Stimulated activated naive B cell treated with anti-CD40 and anti-IgM and Interleukin-4, amounts not matched to agents 10 μg/mL and 1 μg/mL and 100 μg/mL, for 72 hours (primary cell): ENCODE measurements at places on chromosomes 13 and 19.

- H3K27ac ChIP-seq, result peak overlapping the region; percentile 80
- no peak for DNase-seq
- no peaks in the 10 kb centered on the region for H3K27me3 ChIP-seq
- peaks cover 2% of the 10 kb centered on the region for H3K36me3 ChIP-seq
Measured at GRCh38 chr13:114161644-114162532, 17.2 kb upstream of the CFAP97D2 start.

DNA sequence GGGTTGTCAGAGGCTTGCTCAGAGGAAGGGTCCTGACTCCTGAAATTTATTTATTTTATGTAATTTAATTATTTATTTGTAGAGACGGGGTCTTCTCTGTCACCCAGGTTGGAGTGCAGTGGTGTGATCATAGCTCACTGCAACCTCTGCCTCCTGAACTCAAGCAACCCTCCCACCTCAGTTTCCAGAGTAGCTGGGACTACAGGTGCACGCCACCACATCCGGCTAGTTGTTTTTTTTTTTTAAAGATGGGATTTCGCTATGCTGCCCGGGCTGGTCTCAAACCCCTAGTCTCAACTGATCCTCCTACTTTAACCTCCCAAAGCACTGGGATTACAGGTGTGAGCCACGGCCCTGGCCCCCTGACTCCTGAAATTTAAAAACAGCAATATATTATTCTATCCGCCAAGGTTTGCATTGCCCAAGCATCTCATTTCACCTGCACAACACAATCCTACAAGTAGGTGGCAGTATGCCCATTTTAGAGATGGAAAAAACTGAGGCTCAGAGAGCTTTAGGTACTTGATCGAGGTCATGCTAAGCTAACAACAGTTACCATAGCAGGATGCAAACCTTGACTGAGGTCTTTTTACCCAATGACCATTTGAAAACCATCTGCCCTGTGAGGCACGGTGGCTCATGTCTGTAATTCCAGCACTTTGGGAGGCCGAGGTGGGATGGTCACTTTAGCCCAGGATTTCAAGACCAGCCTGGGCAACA lies 18.1 kb downstream of the ARHGEF18 start:
- DNase-seq, result peak; percentile 35
- H3K27me3 ChIP-seq, result no peaks in the 10 kb centered on the region
- peaks cover 7% of the 10 kb centered on the region for H3K36me3 ChIP-seq
- H3K27ac ChIP-seq, result peak overlapping the region; percentile 84

GRCh38 chr13:112101360-112101930 lies 34.5 kb downstream of the SOX1 start:
- DNase-seq, result no peak
- H3K27me3 ChIP-seq, result peaks cover 57% of the 10 kb centered on the region
- H3K4me3 ChIP-seq, result no peak overlapping the region
- no peak overlapping the region for H3K27ac ChIP-seq
- H3K4me1 ChIP-seq, result peaks cover 2% of the 10 kb centered on the region
- H3K36me3 ChIP-seq, result no peaks in the 10 kb centered on the region

GRCh38 chr13:57582032-57582431 lies 49.5 kb upstream of the PCDH17 start:
- H3K27me3 ChIP-seq, result no peaks in the 10 kb centered on the region
- H3K27ac ChIP-seq, result no peak overlapping the region
- H3K4me1 ChIP-seq, result no peaks in the 10 kb centered on the region
- no peaks in the 10 kb centered on the region for H3K36me3 ChIP-seq
- no peak for DNase-seq
- no peak overlapping the region for H3K4me3 ChIP-seq

DNA sequence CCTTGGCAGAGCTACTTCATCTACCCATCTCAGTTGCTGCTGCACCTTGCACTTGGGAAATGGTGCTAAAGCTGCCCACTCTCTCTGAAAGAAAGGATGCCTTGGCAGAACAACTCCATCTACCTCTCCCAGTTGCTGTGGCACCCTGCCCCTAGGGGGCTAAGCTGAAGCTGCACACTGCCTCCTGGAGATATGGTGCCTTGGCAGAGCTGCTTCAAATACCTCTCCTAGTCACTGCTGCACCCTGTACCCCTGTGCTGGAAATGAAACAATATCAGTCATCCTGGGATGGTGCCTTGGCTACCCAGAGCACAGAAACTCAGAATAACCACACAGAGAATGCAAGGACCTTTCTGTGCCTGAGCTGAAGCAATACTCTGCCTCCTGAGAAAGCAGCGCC lies 615.8 kb downstream of the DIAPH3 start:
- H3K27ac ChIP-seq, result no peak overlapping the region
- no peaks in the 10 kb centered on the region for H3K4me1 ChIP-seq
- no peaks in the 10 kb centered on the region for H3K36me3 ChIP-seq
- no peaks in the 10 kb centered on the region for H3K27me3 ChIP-seq
- no peak overlapping the region for H3K4me3 ChIP-seq

DNA sequence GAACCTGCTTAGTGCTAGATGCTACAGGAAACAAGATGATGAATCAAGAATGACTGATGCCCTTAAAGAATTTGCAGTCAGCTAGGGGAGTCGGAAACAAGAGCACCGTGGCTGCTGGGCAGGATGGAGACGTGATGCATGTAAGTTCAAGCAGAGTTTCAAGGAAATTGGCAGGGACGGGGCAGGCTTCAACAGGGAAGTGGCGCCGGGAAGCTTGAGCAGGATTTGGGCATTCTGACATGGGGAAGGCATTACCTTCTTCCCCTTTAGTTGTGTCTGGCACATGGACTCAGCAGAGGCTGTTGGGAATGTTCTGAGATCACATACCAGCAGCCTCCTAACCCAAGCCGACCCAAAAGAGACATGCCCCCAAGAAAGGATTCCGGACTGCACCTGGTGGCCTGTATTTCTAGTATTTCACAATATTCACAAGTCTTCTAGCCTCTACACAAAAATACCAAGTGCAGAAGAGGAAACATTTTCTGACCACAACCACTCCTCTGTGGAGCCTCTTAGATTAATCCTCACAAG lies 138.2 kb downstream of the CRYL1 start:
- no peaks in the 10 kb centered on the region for H3K27me3 ChIP-seq
- DNase-seq, result no peak
- no peaks in the 10 kb centered on the region for H3K4me1 ChIP-seq
- H3K4me3 ChIP-seq, result no peak overlapping the region
- no peak overlapping the region for H3K27ac ChIP-seq
- no peaks in the 10 kb centered on the region for H3K36me3 ChIP-seq

- peaks cover 27% of the 10 kb centered on the region for H3K4me1 ChIP-seq
- peaks cover 27% of the 10 kb centered on the region for H3K36me3 ChIP-seq
- no peak for DNase-seq
- H3K27me3 ChIP-seq, result peaks cover 66% of the 10 kb centered on the region
- peak overlapping the region; percentile 66 for H3K27ac ChIP-seq
Measured at GRCh38 chr19:50312967-50313811, 16.0 kb downstream of the KCNC3 start.

DNA sequence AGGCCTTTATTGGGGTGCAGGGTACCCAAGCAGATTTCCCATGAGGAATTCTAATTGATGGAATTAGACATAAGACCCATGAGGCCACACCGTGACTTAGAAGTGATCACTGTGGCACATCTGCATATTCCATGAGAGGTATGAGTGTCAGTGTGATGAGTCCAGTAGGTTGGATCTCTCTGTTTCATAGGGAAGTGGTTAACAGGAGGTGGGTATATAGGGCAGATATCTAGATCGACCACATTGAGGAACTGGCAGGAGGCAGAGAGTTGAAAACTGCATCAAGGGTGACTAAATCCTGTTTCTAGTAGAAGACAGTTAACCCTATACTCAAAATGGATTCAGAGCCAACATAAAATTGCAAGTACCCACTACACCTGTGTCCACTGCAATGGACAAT lies 68.6 kb upstream of the MIR17HG start:
- H3K4me3 ChIP-seq, result no peak overlapping the region
- peaks cover 12% of the 10 kb centered on the region for H3K27me3 ChIP-seq
- peaks cover 8% of the 10 kb centered on the region for H3K4me1 ChIP-seq

DNA sequence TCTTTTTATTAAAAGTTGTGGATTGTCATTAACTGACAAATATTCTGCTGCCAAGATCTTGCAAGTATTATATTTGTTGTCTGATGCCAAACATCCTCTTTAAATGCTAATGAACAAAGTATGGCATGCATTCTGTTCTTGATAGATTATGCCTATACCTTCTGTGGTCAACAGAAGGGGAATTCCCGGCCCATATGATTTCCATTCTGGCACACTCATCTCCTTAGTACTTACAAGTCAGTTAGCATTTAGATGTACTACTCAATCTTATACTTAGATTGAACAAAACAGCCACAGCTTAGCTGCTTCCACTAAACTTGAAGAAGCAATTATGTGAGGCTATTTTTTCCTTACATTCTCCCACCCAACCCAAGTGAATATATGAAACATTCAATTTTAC lies 246.1 kb upstream of the DACH1 start:
- H3K36me3 ChIP-seq, result no peaks in the 10 kb centered on the region
- no peak overlapping the region for H3K4me3 ChIP-seq
- H3K27me3 ChIP-seq, result no peaks in the 10 kb centered on the region
- H3K4me1 ChIP-seq, result no peaks in the 10 kb centered on the region
- H3K27ac ChIP-seq, result no peak overlapping the region

DNA sequence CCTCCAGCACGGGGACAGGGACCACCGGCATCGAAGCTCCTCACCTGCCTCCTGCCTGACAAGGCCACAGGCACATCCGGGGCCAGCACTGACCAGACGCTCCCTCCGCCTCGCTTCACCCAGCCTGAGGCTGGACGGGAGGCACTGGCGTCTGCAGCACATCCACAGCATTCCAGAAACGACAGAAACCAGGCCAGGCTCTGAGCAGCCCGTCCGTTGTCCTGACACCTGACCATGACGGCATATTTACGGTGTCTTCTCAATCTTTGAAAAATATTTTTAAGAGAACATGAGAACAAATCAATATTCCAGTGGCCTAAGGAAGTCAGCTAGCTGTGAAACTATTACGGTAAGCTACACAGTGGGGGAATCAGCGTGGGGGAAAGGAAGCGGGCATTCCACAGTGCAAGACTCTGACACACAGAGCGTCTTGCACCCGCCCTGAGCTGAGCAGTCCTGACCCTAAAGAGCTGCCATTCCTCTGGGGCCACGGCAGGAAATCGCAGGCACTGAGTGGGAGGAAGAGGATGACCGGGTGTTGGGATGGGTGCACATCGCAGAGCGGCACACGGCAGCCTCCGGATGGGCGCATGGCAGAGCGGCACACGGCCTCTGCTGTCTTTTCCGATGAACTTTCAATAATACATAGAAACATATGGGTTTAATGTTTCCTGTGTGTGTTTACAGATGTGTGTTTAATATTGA lies 26.8 kb downstream of the RASA3 start:
- peak overlapping the region; percentile 37 for H3K27ac ChIP-seq
- no peak for DNase-seq
- H3K27me3 ChIP-seq, result no peaks in the 10 kb centered on the region
- H3K4me3 ChIP-seq, result no peak overlapping the region
- peaks cover 34% of the 10 kb centered on the region for H3K4me1 ChIP-seq

DNA sequence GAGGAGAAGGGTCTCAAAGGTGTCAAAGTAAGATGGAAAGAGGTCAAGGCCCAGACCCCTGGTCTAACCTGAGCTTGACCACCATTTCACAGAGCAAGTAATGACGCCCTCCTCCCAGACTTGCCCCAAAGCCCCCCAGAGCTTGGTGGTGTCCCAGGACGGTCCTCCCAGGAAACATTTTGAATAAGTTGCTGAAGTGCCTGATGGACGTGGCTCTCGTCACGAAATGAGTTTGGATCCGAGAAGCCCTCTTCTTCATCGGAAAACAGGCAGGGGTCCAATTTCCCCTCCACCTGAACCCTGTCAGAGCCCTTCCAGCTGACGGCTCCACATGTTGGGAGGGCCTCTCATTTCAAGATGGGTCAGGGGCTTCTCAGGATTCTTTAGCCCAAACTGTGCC lies 54.5 kb upstream of the TPM4 start:
- no peak overlapping the region for H3K27ac ChIP-seq
- peaks cover 14% of the 10 kb centered on the region for H3K4me1 ChIP-seq
- no peaks in the 10 kb centered on the region for H3K27me3 ChIP-seq
- DNase-seq, result no peak
- H3K4me3 ChIP-seq, result no peak overlapping the region

DNA sequence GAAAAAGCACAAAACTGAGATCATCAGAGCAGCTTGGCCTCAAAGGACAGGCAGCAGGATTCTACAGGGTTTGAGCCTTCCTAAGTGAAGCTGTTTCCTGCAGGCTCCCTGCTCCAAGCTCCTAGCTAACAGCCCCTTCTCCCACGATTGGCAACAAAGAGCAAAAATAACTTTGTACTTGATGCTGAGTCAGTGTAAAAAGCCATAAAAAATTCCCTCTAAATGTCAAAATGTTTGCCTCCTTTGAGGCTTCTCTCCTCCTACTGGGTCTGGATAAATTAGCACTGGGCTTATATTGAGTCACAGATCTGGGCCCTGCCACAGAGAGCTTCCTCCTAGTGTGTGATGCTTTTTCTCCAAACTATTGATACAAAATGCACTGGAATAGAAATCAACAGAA lies 153.3 kb downstream of the TNFRSF19 start:
- H3K36me3 ChIP-seq, result peaks cover 17% of the 10 kb centered on the region
- no peak overlapping the region for H3K4me3 ChIP-seq
- DNase-seq, result no peak

- no peak overlapping the region for H3K27ac ChIP-seq
- H3K4me1 ChIP-seq, result no peaks in the 10 kb centered on the region
- no peak overlapping the region for H3K4me3 ChIP-seq
- no peak for DNase-seq
Measured at GRCh38 chr13:69264362-69265334, 843.0 kb upstream of the ATXN8OS start.

- peak overlapping the region; percentile 75 for H3K27ac ChIP-seq
- peaks cover 30% of the 10 kb centered on the region for H3K4me1 ChIP-seq
Measured at GRCh38 chr13:114102131-114102520, 30.3 kb downstream of the RASA3 start.

- H3K27ac ChIP-seq, result no peak overlapping the region
- H3K4me1 ChIP-seq, result peaks cover 5% of the 10 kb centered on the region
- H3K27me3 ChIP-seq, result no peaks in the 10 kb centered on the region
- no peak for DNase-seq
- no peak overlapping the region for H3K4me3 ChIP-seq
Measured at GRCh38 chr19:38888876-38889275, 10.5 kb downstream of the SIRT2 start.

GRCh38 chr13:39897636-39898035 lies 242.2 kb downstream of the COG6 start:
- peaks cover 12% of the 10 kb centered on the region for H3K27me3 ChIP-seq
- no peaks in the 10 kb centered on the region for H3K36me3 ChIP-seq
- no peak overlapping the region for H3K27ac ChIP-seq
- DNase-seq, result no peak
- H3K4me3 ChIP-seq, result no peak overlapping the region
- H3K4me1 ChIP-seq, result peaks cover 5% of the 10 kb centered on the region

- no peaks in the 10 kb centered on the region for H3K36me3 ChIP-seq
- no peak overlapping the region for H3K27ac ChIP-seq
- peaks cover 9% of the 10 kb centered on the region for H3K27me3 ChIP-seq
- H3K4me1 ChIP-seq, result no peaks in the 10 kb centered on the region
- no peak for DNase-seq
Measured at GRCh38 chr13:96082640-96083039, 7.3 kb upstream of the HS6ST3 start.
